Fibroblast of mammary gland (primary cell): ENCODE measurements at places on chromosomes 11 and 22.

DNA sequence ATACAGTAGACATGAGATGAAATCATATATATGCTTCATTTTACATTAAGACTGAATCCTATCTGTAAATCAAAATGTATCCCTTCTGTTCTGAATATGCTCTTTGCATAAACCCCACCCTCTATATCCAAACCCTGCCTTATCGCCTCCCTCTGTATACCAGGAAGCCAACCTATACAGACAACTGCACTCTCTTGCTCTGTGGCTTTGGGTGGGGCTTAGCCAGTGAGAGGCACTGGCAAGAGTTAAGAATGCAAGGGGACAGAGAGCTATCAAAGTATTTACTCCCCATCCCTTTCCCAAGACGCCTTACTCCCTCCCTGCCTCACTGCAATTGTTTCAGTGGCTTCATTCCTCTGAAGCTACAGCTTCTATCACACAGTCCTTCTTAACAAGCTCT lies 309.8 kb downstream of the TTC28 start:
- no peak for DNase-seq

DNA sequence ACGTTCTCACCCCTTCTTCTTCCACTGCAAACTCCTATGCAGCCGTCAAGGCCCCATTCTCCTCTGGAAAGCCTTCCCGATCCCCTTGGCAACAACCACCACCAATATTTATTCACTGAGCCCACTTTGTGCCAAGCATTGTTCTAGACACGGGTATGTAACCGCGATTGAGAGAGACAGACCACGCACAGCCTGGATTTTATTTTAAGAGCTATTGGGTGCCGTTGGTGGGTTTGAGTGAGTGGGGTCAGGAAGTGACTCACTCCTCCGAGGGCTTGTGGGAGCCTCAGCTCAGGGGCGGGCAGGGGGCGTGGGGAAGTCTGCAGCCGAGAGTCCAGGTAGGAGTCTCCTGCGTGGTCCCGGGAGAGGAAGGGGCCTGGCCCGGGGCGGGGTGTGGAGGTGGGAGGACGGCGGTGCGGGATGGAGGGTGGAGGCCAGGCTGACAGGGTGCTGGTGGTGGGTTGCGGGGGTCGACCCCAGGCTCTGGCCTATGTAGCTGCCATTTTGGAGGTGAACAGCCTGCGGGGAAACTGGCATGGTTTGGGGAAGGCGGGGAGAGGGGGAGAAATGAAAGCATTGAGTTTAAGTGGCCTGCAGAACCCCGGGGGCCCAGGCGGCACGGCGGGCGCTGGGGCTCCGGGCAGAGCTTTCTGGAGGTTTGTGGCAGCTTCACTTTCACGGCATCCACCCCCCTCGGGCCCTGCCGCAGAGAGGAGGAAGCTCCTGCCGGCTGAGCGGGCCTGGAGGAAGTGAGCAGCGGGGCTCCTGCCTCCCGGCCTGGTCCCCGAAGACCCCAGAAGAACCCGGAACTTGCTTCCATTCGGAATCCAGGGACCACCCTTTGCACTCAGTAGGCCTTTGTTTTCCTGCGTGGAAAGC lies 547 bp downstream of the PARVG start:
- DNase-seq = no peak

GRCh38 chr11:129636926-129637325 lies 178.7 kb upstream of the TMEM45B start:
- peak; percentile 65 for DNase-seq

DNA sequence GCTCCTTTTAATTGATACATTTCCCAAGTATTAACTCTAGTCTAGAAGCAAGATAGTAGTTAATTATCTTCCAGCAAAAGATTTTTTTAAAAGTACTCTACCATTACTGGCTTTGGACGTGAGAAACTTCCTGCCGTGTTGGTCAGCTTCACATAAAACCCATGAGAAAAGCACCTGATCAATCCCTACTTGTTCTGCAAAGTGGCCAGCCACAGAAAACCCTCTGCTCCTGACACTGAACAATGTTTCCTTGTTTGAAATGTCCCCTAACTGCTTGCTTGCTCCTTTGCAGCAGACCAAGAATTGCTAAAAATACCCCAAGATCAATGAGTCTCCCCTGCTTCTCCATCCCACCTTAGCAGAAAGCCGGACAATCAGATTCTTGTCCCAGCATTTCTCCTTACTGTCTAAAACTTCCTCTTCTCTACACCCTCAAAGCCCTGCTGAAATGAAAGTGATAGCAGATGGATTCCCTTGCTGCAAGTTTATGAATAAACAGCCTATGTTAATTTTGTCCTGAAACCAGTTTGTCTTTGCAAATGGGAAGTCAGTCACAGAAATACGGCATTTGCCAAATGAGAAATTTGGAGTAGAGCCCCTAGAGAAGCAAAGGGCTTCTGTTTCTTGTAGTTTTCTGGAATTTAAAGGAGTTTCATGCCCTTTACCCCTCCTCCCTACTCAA lies 207.1 kb upstream of the ARHGAP20 start:
- DNase-seq = no peak

DNA sequence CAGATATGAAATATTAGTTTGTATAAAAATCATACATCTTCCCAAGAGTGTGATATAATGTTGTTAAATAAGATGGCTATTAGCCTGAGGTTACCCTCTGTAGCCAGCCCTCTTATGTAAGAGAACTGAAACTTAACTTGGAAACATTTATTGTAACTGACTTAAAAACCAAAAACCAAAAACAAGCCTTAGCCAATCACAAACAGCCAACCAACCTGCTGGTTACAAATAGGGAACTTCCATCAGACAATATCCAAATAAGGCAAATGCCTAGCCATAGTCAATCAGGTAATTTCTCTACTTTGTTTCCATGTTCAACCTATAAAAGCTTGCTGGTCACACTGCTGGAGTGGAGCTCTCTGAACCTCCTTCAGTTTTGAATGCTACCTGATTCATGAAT lies 14.1 kb downstream of the KBTBD3 start:
- no peak for DNase-seq

- DNase-seq = no peak
These were observed 12.6 kb downstream of the PRAME start for GRCh38 chr22:22546490-22546889.

DNA sequence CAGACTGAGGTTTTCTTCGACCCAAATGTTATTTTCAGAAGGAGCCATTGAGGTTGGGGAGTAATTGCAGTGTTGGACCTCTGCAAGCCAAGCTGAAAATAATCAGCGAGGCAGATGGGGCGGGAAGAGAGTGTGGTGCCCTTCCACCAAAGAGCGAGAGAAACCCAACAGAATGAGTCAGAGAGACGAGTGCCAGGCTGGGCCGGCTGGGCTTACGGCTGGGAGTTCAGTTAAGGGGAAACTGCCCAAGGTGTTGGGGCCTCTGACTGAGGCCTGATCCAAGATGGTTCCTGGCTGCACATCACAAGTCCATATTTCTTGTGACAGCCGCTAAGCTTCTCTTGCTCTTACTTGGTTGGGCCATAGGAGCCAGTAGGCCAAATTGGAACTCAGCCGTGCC lies 30.4 kb upstream of the CREB3L1 start:
- peak; percentile 70 for DNase-seq

DNA sequence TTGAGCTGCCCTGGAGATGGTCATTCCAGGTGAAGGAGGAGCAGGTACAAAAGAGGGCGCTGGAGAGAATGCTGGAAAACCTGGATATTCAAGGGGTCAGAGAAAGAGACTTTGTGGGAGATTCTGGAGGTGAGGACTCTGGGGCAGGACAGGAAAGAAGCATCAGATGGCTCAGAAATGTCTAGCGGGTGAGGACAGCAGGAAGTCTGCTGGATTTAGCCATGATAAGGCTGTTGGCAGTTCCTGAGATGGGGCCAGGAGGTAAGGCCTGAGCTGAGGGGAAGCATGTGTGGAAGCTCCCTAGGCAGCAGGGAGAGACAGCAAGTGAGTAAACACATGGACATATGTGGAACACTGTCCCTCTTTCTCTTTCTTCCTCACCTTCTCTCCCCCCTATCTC lies 1.5 kb downstream of the UPB1 start:
- DNase-seq = no peak

DNA sequence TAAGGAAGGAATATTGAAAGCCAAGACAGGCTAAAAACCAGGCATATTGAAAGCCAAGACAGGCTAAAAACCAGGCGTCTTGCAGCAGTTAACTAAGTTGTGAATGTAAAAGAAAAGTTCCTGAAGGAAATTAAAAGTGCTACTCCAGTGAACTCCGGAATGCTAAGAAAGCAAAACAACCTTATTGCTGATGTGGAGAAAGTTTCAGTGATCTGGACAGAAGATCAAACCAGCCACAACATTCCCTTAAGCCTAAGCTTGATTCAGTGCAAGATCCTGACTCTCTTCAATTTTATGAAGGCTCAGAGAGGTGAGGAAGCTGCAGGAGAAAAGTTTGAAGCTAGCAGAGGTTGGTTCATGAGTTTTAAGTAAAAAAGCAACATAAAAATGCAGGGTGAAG lies 51.4 kb downstream of the PACS1 start:
- no peak for DNase-seq

DNA sequence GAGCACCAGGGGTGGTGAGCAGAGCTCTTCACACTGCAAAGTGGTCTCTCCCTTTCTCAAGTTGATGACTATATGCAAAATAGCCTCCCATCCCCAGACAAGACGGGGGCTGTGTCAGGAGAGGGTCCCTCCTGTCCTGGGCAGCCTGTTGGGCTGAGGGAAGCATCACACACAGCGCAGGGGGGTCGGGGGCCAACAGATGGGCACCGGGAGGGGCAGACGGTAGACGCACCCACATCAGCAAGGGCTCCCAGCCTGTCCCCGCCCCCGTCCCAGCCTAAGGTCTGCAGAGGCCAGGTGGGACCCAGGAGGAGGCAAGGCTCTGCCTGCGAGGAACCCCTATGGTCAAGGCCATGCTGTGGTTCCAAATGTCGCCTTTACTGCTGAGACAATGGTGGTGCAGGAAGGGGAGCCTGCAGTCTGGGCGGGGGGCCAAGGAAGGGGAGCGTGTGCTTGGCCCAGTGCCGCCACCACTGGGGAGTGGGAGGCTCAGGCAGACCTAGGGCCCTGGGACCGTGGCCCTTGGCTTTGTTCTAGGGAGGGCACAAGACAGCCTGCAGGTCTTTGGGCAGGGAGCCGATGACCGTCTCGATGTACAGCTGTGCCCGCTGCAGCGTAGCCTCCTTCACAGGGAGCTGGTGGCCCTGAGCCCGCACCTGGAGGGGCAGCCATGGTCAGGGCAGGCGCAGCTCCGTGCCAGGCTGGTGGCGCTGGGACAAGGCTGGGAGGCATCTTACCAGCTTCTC lies 4.3 kb upstream of the PLXNB2 start:
- no peak for DNase-seq

- no peak for DNase-seq
These were observed 2.8 kb downstream of the CABP7 start for GRCh38 chr22:29722587-29722986.

GRCh38 chr11:74736031-74736430 lies 4.8 kb upstream of the CHRDL2 start:
- no peak for DNase-seq

GRCh38 chr11:19328586-19329311 lies 88.0 kb upstream of the E2F8 start:
- DNase-seq = peak; percentile 72

DNA sequence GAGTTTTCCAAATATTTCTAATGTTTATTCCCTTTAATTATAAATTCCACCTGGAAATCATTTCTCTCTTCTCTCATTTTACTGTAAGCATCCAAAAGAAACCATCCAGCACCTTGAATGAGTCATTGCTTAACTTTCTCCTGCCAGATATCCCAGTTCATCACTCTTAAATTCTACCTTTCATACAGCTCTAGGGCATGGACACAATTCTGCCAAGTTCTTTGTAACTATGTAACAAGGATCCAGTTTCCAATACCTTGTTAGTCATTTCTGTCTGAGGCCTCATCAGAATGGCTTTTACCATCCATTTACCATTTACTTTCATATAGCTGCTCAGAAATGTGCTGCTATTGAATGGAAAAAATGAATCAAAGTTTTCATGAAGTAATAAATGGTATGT lies 455.4 kb upstream of the TENM4 start:
- no peak for DNase-seq

GRCh38 chr11:131041331-131042040 lies 125.2 kb upstream of the SNX19 start:
- peak; percentile 62 for DNase-seq

GRCh38 chr11:43969543-43969942 lies 27.1 kb downstream of the C11orf96 start:
- DNase-seq = peak; percentile 56

GRCh38 chr11:65502274-65502554 lies 3.4 kb downstream of the MALAT1 start:
- DNase-seq = no peak

DNA sequence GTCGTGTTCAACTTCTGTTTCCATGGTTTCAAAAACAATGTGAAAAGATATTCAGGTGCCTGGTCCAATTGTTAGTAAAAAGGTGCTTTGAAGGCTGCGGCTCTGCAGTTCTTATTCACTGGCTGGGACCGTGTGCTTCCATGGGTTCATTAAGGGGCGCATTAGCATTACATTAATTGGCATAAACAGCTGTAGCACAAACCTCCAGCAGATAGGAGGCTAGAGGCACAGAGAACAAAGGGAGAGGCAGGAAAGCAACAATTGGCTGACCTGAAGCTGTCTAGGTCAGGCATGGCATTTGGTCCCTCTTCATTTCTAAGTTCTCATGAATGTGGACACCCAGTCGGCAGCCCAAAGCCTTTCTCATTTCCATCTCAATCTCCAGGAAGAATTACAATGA lies 16.6 kb downstream of the PAK1 start:
- no peak for DNase-seq

- DNase-seq = no peak
These were observed 171.5 kb upstream of the B3GAT1 start for GRCh38 chr11:134583397-134583990.

- no peak for DNase-seq
These were observed 4.2 kb downstream of the VPS26B start for GRCh38 chr11:134228625-134229024.

GRCh38 chr22:48394787-48395186 lies 1432.9 kb downstream of the BRD1 start:
- DNase-seq = no peak

- no peak for DNase-seq
These were observed 2.8 kb downstream of the POLR3H start for GRCh38 chr22:41541484-41541883.
